ENCODE measurements at places on chromosomes 3 and 15. TPM values are rescaled to one million over a fixed set of nuclear protein-coding genes. Genes with fewer than 3 reads are reported as not detected.

GRCh38 chr15:25716414-25717126 is 146.6 kb downstream of the ATP10A start:
- H3K27ac ChIP-seq, result no peak overlapping the region
- DNase-seq, result no peak
- peaks cover 38% of the 10 kb centered on the region for H3K36me3 ChIP-seq
- no peak overlapping the region for H3K4me3 ChIP-seq
- H3K4me1 ChIP-seq, result no peaks in the 10 kb centered on the region

The GOLGA8T gene
- not detected for total RNA-seq

- H3K27me3 ChIP-seq, result peaks cover 5% of the 10 kb centered on the region
- no peak overlapping the region for H3K4me3 ChIP-seq
- no peak overlapping the region for H3K27ac ChIP-seq
Observed at GRCh38 chr15:85890620-85890980, 95.9 kb upstream of the KLHL25 start.

The IL5RA gene
- 0.18 TPM for total RNA-seq

The AADACL2 gene
- total RNA-seq, result not detected

GRCh38 chr3:143331350-143331749 is 211.8 kb downstream of the CHST2 start:
- H3K27me3 ChIP-seq, result peaks cover 25% of the 10 kb centered on the region
- no peak overlapping the region for H3K27ac ChIP-seq
- peaks cover 6% of the 10 kb centered on the region for H3K4me1 ChIP-seq
- no peak for DNase-seq
- no peak overlapping the region for H3K4me3 ChIP-seq
- H3K36me3 ChIP-seq, result no peaks in the 10 kb centered on the region

- H3K27me3 ChIP-seq, result no peaks in the 10 kb centered on the region
- H3K27ac ChIP-seq, result peak overlapping the region; percentile 80
- peaks cover 7% of the 10 kb centered on the region for H3K36me3 ChIP-seq
- DNase-seq, result no peak
Observed at GRCh38 chr15:31458596-31459399, 132.2 kb downstream of the KLF13 start.

The THRB gene
- total RNA-seq, result not detected

DNA sequence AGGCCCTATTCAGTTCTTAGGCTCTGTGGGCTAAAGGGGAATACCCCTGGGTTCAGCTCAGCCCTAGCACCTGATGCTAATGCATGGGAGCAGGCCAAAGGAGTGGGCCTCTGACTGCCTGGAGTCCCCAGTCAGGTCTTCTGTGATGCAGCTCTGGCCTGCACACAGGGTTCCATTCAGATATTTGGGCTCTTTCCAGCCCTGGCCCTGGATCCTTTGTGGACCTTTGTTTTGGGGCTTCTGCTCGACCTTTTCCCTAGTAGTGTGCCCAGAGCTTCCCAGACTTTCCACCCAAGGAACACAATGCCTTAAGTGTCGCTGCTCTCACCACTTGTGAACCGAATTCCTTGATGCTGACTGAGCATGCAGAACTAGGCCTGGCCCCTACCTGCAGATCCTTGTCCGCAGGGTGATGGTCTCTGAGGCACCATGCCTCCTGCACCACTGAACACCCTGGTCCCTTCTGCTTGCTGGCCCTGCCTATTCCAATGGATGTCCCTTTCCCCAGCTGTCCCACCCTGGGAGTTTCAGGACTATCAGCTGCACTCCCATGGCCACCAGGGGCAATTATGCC is 5.1 kb downstream of the SEC13 start:
- peaks cover 72% of the 10 kb centered on the region for H3K36me3 ChIP-seq
- H3K4me1 ChIP-seq, result peaks cover 10% of the 10 kb centered on the region
- no peak overlapping the region for H3K27ac ChIP-seq
- no peak overlapping the region for H3K4me3 ChIP-seq
- DNase-seq, result no peak
- H3K27me3 ChIP-seq, result no peaks in the 10 kb centered on the region

- peaks cover 2% of the 10 kb centered on the region for H3K27me3 ChIP-seq
- DNase-seq, result no peak
- peaks cover 4% of the 10 kb centered on the region for H3K4me1 ChIP-seq
- H3K4me3 ChIP-seq, result no peak overlapping the region
- H3K27ac ChIP-seq, result no peak overlapping the region
- no peaks in the 10 kb centered on the region for H3K36me3 ChIP-seq
Observed at GRCh38 chr3:151152455-151153079, 50.4 kb downstream of the GPR171 start.

The ATP13A3 gene
- total RNA-seq, result 150 TPM

DNA sequence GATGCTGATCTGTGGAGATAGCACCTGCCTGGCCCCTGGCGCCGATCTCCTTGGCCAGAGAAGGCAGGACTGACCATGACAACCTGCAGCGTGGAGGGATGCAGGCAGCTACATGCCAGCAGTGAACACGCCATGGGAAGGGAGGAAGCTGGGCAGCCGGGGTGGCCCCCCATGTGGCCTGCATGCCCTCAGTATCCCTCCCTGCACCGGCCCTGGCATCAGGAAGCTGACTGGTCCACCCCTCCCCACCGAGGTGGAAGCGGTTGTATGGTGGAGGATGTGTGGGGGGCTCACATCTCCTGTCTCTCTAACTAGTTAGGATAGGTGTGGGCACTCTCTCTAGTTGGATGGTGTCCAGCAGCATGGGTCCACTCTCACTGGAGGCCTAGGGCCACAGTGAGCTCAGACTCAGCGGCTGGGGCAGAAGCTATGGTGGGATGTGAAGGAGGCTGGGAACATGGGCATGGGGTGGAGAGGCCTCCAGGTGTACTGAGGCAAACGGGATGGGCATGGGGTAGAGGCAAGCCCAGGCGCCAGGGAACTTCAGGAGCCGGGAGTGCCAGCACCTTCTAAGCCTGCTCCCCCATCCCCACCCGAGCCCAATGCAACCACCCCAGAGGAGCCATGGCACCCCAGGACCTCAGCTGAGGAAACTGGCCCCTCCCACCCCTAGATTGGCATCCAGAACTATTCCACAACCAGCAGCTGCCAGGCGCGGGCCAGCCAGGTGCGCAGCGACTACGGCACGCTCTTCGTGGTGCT is 1.8 kb upstream of the ABTB1 start:
- no peak for DNase-seq
- H3K4me3 ChIP-seq, result peak overlapping the region; percentile 93
- no peaks in the 10 kb centered on the region for H3K36me3 ChIP-seq

All from activated T-helper 2 cell treated with anti-CD3 and anti-CD28 coated beads, Interferon-gamma antibody, Interleukin-2, Interleukin-4, amounts not matched to agents 10 μg/mL and 5 μg/mL and 100 μg/mL, durations not matched to agents 14 hours and 24 hours and 36 hours (primary cell).